MG63 (cell line): ENCODE measurements at places on chromosomes 11 and 22.
A peak's percentile ranks its signal among the peaks of the same experiment; 100 is the strongest.

- peak; percentile 31 for DNase-seq
These were observed 7.0 kb downstream of the SEPTIN3 start for GRCh38 chr22:41976070-41976901.

DNA sequence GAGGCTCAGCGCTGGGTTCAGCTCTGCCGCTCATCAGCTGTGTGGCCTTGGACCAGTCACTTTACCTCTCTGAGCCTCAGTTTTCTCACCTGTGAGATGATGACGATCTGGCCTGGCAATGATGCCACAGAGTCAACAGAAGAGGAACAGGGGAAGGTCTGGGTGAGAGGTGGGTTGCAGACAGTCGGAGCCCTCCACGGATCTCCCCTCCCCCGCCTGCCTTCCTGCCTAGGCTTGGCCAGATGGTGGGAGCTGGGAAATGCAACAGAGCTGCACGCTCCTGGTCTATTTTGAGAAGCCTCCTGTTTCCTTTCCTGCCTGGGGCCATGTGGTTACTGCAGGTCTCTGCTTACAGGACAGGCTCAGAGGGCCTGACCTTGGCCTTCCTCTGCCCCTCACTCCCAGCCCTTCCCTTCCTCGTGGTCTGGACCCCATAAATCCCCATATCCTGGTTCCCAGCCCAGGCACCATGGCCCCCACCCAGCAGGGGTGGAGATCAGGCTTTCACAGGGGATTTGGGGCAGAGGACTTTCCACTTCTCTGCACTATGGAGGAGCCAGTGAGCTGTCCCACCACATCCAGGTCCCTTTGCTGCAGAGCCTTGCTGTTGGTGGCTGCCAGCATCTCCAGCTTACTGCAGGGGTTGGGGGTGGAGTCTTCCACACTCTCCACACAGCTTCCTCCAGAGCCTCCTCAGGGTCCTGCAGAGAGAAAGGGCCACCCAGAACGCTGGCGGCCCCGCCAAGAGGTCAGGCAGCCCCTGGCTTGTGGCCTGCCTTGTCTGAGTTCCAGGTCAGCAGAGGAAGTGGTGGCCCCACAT is 46.9 kb downstream of the C11orf96 start:
- peak; percentile 9 for DNase-seq

- no peak for DNase-seq
These were observed 32.5 kb downstream of the PDE3B start for GRCh38 chr11:14676068-14676467.

- no peak for DNase-seq
These were observed 53.0 kb downstream of the OSBPL5 start for GRCh38 chr11:3111919-3112690.

DNA sequence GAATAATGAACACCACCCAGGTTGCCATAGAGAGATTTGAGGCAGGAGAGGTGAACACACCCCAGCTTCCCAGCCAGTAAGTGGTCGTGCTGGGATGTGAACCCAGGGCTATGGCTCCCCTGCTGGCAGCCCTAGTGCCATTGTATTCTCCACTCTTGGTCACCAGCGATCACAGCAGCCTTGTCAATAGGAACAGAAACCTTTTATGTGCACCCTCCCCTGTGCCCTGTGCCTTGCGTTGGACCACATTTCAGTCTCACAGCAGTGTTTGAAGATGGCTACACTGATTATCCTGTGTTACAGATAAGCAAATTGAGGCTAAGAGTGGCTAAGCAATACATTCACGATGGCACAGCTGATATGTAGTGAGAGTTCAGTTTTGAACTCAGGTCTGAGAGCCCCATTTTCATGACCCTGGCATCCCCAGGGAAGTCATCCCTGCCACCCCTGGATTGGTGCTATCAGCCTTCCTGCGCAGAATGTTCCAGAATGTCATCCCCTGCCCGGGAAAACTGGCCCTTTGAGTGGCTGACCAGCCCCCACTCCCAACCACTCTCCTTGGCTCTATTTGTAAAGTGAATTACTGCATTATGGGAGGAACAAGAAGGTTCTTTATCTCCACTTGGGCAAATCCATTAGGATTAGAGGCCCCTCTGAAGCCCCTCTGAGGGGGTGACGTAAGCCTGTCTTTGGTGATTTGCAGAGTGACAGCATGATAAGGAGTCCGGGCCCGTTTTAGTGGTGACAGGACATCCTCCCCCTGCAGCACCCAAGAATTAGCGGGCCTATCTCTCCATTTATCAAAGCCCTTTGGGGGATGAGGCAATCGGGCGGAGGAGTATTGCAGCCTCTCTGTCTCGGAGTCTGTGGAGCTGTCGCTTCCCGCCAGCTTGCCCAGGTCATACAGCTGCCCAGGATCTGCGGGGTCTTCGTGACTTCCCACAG is 30.9 kb downstream of the SMIM38 start:
- no peak for DNase-seq

DNA sequence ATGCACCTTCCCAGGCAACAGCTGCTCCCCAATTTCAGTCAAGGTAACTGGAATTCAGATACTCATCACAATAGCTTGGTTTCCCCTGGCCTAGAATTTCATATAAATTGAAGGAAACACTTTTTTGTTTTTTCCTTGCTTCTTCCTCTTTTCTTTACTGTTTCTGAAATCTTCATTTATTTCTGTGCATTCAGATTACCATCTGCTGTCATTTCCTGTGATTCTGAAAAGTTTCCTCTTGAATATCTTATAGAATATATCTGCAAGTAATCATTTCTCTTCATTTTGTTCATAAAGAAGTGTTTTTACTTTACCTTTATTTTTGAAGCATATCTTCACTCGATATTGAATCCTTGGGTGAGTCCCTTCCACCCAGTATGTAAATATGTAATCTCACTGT is 85.3 kb downstream of the GAB4 start:
- DNase-seq, result no peak

GRCh38 chr11:70383664-70384565 is 14.4 kb upstream of the CTTN start:
- DNase-seq, result no peak

- no peak for DNase-seq
These were observed 12.6 kb upstream of the COX8A start for GRCh38 chr11:63961608-63962412.

- DNase-seq, result no peak
These were observed 13.0 kb upstream of the CDC42EP2 start for GRCh38 chr11:65301491-65302329.

- DNase-seq, result no peak
These were observed 19.3 kb upstream of the IL10RA start for GRCh38 chr11:117966908-117967307.

DNA sequence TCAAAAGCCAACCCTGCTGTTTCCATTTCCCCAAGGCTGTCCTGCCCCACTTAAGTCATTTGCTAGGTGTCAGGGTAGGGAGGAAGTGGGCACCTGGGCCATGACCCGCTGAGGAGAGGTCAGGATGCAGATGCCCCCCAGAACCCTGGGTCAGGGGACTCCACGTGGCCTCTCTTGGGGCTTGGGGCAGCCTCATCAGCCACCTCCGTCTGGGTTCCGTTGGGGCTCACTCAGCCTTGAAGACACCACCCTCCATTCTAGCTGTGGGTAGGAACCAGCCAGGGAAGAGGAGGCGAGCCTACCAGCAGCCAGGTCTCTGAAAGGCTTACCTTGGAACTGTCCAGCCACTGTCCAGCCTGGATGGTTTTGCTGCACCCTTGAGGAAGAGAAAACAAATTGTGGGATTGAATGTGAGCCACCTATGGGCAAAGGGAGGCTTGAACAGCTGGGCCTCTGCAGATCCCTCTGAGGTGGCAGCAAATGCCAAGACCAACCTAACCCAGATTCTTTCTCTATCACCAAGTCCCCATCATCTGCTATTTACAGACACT is 2.5 kb downstream of the APOL4 start:
- DNase-seq, result no peak

DNA sequence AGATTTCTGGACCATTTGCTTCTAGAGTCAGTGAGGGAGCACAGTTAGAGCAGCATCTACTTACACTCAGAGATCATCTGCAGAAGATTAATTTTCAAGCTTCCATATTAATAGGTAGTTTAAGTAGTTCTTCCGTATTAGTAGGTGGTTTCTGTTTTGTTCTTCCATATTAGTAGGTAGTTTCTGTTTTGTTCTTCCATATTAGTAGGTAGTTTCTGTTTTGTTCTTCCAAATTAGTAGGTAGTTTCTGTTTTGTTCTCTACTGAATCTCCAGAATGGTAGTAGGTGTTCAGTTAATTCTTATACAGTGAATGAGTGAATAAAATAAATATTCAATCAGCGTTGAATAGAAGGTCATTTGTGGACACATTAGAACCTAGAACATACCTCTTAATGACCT is 175.7 kb downstream of the TMEM135 start:
- DNase-seq, result no peak

GRCh38 chr22:21622919-21623647 is 6.7 kb downstream of the YDJC start:
- no peak for DNase-seq

DNA sequence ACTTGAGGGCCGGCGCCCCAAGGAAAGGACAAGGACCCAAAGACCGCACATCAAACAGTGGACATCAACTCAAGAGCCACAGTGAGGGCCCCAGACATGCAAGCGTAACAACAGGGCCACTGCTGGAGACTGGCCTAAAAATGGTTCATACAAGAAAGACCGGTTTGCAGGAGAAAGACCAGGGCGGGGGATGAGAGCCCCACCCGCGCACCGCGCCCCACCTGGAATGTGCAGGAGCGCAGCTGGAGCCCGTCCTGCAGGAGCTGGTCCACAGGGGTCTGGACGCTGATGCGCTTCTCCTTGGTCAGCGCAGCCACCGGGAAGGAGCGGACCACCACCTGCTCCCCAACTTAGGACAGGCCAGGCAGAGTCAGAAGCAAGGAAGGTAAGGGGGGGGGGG is 13.9 kb downstream of the SBF1 start:
- no peak for DNase-seq

DNA sequence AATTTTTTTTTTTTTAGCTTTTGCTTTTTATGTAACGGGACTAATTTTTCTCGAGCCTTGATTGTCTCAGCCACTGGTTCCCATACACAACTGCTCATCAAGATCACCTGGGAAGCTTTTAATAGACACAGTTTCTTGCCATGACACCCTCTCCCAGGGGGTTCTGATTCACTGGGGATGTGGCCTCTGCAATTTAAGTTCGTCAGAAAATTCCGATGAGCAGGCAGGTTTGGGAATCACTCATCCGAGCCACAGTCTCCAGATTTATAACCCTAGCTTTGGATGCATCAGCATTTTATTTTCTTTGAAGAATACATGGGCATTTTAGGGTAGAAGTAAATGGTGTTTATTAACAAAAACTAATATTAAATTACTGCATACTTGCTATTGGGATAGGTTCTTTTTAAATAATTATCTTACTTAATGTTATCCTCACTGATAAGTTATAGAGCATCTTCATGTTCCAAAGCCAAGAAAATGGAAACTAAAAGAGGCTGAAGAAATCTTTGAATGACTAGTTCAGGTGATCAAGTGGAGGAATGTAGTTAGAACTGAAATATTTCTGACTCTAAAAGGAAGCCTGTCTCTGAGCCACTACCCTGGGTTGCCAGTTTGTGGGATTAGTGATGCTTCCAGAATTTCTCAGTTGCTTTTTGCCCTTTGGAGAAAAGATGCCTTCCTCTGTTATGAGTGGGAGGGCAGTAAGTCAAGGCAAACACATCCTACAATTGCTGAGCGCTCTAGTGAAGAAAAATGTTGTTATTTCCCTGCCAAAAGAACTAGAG is 319.0 kb downstream of the DDX10 start:
- no peak for DNase-seq

DNA sequence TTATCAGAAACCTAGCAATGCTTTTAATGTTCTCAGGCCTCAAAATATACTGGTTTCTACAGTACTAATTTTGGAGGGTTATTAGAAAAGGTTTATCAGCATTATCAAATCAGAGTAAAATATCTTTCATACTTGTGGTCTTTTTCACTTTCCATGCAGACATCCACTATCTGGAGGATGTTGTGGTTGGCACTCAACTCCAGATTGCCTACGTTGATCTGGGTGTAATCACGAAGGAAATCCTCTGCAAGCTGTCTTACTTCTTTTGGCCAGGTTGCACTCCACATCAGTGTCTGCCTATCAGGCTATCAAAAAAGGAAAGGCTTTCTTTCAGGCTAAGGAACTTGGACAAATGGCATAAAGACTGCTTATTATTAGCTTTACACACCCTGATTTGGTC is 11.6 kb downstream of the DDX17 start:
- no peak for DNase-seq

GRCh38 chr22:33886696-33887095 is 33.6 kb downstream of the LARGE1 start:
- DNase-seq, result no peak

- DNase-seq, result no peak
These were observed 15.3 kb upstream of the CWF19L2 start for GRCh38 chr11:107472966-107473365.

- DNase-seq, result no peak
These were observed 66.4 kb downstream of the SVIP start for GRCh38 chr11:22763166-22763565.

- peak; percentile 76 for DNase-seq
These were observed 10.9 kb upstream of the GAL start for GRCh38 chr11:68673306-68673945.

DNA sequence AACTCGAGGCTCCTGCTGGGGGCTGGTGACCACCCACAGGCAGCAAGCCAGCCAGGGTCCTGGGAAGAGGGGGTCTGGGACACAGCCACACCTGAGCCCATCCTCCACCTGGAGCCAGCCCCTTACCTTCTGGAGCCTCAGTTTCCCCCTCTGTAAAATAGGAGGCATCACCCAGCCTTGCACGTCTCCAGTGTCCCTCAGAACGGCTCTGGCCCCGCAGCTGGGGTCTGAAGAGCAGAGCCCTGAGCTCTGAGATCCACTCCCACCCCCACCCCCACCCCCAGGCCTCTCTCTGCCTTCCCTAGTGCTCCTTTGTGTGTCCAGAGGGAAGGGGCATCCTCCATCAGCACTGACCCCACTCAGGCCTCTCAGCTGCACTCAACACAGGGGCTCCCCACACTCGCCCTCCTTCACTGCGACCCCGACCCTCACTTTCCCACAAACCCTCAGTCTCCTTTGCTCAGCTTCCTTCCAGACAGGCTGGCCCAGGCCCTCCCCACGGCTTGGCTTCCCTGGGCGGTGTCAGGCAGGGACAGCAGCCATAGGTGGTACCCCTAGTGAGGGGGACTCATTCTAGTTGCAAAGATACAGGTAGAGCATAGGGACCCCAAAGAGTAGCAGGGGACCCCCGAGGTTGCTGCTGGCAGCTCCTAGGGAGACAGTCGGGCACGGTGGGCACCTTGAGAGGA is 33.3 kb upstream of the KCNQ1OT1 start:
- DNase-seq, result no peak

DNA sequence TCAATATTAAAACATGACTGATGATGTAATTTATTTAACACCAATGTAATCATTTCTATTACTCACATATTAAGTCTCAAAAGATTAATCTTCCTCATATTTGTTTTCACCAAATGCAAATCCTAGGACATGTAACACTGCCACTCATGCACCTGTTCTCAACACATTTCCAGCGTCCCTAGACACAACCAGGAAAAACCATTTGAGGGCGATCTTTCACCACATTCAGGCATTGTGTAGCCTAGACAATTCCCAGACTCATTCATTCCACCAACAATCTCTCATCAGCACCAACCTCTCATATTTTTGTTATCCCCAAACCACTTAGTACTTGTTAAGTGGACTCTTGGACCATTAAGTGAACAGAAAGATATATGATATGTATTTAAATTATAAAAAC is 66.1 kb downstream of the SLC36A4 start:
- DNase-seq, result no peak
